ENCODE measurements at places on chromosomes 6 and 20.

DNA sequence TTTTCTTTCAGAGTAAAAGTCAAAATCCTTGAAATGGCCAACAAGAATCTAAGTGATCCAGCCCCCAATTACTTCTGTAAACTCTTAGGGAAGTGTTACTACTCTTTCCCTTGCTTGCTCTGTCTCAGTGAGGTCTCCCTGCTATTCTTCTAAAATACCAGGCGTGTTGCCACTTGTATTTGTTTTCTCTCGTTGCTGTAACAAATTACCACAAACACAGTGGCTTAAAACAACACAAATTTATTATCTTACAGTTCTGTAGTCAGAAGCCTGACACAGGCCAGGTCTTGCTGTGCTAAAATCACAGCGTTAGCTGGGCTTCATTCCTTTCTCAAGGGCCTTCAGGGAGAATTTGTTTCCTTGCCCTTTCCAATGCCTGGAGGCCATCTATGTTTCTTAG, 59.9 kb downstream of the HECA start:
- H3K4me1 ChIP-seq = no peaks in the 10 kb centered on the region
- H3K27me3 ChIP-seq = no peaks in the 10 kb centered on the region
- no peak overlapping the region for H3K27ac ChIP-seq
- H3K36me3 ChIP-seq = no peaks in the 10 kb centered on the region

DNA sequence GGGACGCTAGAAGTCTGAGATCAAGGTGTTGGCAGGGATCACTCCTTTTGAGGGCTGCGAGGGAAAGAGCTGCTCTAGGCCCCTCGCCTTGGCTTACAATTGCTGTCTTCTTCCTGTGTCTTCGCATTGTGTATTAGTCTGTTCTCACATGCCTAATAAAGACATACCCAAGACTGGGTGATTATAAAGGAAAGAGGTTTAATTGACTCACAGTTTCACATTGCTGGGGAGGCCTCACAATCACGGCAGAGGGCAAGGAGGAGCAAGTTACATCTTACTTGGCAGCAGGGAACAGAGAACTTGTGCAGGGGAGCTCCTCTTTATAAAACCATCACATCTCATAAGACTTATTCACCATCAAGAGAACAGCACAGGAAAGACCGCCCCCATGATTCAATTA, 102.5 kb upstream of the ASF1A start:
- no peak for DNase-seq
- H3K27ac ChIP-seq = no peak overlapping the region
- H3K27me3 ChIP-seq = no peaks in the 10 kb centered on the region
- H3K4me1 ChIP-seq = peaks cover 13% of the 10 kb centered on the region
- H3K36me3 ChIP-seq = no peaks in the 10 kb centered on the region
- no peak overlapping the region for H3K4me3 ChIP-seq

GRCh38 chr6:21664314-21665109, 71.0 kb downstream of the SOX4 start:
- H3K36me3 ChIP-seq = no peaks in the 10 kb centered on the region
- H3K27ac ChIP-seq = no peak overlapping the region
- H3K4me3 ChIP-seq = no peak overlapping the region
- DNase-seq = peak; percentile 17
- H3K27me3 ChIP-seq = peaks cover 36% of the 10 kb centered on the region

- H3K27me3 ChIP-seq = no peaks in the 10 kb centered on the region
- no peak for DNase-seq
- no peaks in the 10 kb centered on the region for H3K4me1 ChIP-seq
- peaks cover 14% of the 10 kb centered on the region for H3K36me3 ChIP-seq
- H3K27ac ChIP-seq = no peak overlapping the region
- no peak overlapping the region for H3K4me3 ChIP-seq
Measured at GRCh38 chr20:5789827-5790226, 39.6 kb downstream of the SHLD1 start.

GRCh38 chr6:139763468-139764210, 389.2 kb upstream of the CITED2 start:
- H3K4me3 ChIP-seq = no peak overlapping the region
- H3K4me1 ChIP-seq = peaks cover 3% of the 10 kb centered on the region
- DNase-seq = no peak
- H3K27ac ChIP-seq = no peak overlapping the region
- no peaks in the 10 kb centered on the region for H3K27me3 ChIP-seq
- H3K36me3 ChIP-seq = no peaks in the 10 kb centered on the region

DNA sequence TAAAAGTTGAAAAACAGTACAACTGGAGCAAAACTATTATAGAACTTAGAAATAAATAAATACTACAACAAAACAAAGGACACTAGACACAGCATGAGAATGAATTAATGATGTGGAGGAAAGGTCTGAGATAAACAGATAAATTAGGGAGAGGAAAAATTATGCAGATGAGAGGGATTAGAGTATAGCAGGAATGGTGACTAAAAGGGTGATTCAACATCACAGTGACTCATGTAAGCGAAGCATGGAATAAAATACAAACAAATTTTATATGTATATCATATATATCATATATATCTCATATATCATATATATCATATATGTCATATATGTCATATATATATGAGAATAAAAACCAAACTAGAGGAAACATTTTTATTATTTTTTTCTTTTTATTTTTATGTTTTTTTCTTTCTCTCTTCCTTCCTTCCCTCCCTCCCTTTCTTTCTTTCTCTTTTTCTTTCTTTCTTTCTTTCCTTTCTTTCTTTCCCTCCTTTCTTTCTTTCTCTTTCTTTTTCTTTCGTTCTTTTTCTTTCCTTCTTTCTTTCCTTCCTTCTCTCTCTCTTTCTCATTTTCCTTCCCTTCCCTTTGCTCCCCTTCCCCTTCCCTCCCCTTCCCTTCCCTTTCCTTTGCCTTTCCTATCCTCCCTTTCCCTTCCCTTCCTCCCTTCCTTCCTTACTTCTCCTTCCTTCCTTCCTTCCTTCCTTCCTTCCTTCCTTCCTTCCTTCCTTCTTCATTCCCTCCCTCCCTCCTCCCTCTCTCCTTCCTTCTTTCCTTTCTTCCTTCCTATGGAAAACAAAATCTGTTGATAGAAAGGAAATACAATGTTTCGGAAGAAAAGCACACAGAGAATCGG, 1014.6 kb downstream of the GRIK2 start:
- H3K27me3 ChIP-seq = no peaks in the 10 kb centered on the region
- H3K4me3 ChIP-seq = no peak overlapping the region
- H3K27ac ChIP-seq = no peak overlapping the region
- no peaks in the 10 kb centered on the region for H3K36me3 ChIP-seq

DNA sequence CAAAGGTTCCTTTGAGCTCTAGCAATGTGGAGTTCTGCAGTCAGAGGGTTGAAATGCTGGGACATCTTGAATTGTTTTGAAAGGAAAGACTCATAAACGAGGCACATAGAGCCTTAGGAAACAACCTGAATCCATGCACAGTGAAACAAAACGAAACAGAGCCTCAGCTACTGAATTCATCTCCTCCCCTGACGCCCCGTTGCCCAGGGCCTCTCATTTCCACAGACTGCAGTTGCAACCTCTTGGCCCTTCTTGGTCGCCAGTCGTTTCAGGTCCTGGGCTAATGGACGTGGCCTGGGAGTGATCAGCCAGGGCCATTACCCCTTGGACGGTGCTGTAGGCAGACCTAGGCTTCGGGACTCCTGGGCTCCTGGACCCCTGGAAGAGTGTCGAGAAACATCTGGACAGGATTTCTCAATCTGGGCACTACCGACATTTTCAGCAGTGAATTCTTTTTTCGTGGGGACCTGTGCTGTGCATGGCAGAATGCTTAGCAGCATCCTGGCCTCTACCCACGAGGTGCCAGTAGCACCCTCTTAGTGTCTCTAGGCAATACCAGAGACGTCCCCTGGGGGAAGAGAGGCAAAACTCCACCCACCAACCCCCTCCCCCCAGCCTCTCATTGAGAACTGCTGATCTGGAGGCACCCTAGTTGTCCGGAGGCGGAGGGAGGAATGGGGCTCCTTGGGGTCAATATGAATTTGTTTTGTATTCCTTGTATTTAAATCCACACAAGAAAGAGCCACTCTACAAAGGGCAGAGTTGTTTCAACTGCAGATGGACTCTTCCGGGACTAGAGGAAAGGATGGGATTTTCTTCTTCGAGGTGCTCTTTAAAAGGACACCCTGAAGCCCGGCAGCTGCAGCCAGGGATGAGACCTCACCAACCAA, 50.2 kb downstream of the TMEM242 start:
- H3K4me1 ChIP-seq = peaks cover 17% of the 10 kb centered on the region
- peak; percentile 68 for DNase-seq
- no peaks in the 10 kb centered on the region for H3K36me3 ChIP-seq
- no peak overlapping the region for H3K4me3 ChIP-seq

- no peak for DNase-seq
- no peak overlapping the region for H3K4me3 ChIP-seq
- no peak overlapping the region for H3K27ac ChIP-seq
- H3K4me1 ChIP-seq = peaks cover 6% of the 10 kb centered on the region
- H3K36me3 ChIP-seq = no peaks in the 10 kb centered on the region
Measured at GRCh38 chr6:4320860-4321259, 185.5 kb upstream of the ECI2 start.

DNA sequence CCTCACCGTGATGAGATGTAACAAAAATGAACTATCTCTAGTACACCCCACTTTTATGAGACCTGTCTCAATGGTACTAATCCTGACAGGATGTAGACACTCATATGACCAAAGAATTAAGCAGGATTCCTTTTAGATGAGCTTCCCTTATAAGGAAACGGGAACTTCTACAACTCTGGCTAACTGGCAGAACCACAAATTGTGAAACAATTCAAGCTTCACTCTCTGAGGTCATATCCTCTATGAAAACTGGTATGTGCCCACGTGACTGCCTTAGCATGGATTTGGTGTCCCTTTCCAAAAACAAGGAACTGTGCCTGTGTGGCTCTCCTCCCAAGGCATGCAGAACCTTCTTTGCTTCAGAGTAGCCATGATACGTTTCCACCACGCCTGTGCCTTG, 14.1 kb upstream of the CPNE5 start:
- DNase-seq = no peak
- H3K27me3 ChIP-seq = no peaks in the 10 kb centered on the region
- no peak overlapping the region for H3K27ac ChIP-seq
- peaks cover 31% of the 10 kb centered on the region for H3K36me3 ChIP-seq

DNA sequence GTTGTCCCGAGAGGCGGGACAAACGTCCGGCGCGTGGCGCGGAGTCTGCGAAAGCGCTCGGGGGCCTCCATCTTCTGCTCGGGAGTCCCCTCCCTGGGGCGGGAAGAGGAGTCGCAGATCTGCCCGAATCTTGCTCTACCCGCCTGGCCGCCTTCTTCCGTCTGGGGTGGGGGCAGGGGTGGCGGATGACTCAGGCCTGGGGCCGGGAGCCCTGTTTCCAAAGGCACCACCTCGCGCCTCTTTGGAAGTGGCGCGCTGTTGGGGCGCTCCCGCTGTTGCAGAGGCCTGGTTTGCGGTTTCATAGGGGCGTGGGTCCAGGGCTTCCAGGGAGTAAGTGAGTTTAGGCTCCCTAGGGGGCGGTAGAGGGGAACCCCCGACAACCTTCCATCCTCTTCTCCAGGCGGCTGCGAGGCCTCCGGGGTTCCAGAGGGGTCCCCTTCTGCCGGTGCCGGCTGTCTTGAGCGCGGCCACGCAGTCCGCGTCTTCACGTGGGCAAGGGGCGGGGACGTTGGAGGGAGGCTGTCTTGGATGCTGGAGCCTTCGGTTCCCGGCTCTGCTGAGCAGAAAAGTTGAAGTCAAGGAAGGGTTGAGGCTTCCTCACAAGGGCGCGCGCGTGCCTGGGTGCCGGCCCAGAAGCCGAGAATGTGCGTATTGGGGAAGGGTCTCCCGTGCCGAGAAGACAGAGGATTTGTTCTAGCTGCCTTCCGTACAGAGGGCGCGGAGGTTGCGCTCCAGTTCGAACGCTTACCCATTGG, 2.6 kb upstream of the TFAP2C start:
- no peak overlapping the region for H3K4me3 ChIP-seq
- DNase-seq = no peak
- H3K27me3 ChIP-seq = peaks cover 19% of the 10 kb centered on the region
- no peaks in the 10 kb centered on the region for H3K36me3 ChIP-seq
- no peak overlapping the region for H3K27ac ChIP-seq
- H3K4me1 ChIP-seq = peaks cover 15% of the 10 kb centered on the region

DNA sequence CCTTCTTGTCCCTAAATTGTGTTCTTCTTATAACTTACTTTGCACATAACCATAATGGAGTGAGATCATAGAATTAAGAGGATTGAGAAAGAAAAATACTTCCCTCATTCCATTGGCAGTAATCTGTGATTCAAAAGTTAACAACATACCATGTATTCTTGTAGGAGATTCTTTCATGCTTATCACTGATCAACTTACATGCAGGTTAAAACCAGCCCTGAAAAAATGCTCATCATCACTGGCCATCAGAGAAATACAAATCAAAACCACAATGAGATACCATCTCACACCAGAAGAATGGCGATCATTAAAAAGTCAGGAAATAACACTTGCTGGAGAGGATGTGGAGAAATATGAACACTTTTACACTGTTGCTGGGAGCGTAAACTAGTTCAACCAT, 36.5 kb upstream of the GFRAL start:
- H3K4me3 ChIP-seq = no peak overlapping the region
- no peak overlapping the region for H3K27ac ChIP-seq
- H3K36me3 ChIP-seq = no peaks in the 10 kb centered on the region
- DNase-seq = no peak

DNA sequence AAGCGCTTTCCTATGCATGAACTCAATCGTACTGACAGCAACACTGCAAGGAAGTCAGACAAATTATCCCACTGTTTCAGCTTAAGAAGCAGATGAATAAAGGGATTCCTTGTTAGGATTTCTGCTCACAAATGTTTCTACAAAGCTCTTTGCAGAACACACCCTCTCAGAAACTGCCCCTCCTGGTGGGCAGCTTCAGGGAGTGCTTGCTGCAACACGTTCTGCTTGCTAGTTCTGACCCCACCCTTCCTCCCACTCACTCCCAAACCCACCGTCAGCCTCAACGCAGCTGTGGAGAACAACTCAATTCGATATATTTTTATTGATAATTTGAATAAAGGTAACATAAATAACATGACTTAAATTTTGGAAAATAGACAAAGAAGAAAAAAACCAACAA, 250.8 kb upstream of the PRDM1 start:
- no peaks in the 10 kb centered on the region for H3K4me1 ChIP-seq
- peak; percentile 45 for DNase-seq
- H3K27me3 ChIP-seq = no peaks in the 10 kb centered on the region
- H3K27ac ChIP-seq = no peak overlapping the region

Measured in natural killer cell (primary cell).